ENCODE measurements at places on chromosomes 5 and 9.

DNA sequence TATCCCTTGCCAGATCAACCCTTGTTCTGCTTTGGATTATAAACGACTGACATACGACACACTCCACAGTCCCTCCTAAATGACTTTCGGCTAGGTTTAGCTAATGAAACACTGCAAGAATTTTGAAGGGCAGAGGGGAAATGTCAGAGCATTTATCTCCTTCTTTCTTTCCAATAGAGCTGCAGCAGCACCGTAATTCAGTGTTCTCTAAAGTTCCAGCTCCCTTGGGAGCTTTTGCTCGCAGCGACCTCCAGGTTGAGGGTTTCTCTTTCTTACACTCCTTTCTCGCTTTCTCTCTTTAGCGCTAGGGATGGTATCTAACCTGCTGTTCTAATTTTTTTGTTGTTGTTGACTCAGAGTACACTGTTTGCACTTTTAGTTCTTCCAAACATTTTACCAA, 467.1 kb upstream of the ST8SIA4 start:
- no peak for DNase-seq

DNA sequence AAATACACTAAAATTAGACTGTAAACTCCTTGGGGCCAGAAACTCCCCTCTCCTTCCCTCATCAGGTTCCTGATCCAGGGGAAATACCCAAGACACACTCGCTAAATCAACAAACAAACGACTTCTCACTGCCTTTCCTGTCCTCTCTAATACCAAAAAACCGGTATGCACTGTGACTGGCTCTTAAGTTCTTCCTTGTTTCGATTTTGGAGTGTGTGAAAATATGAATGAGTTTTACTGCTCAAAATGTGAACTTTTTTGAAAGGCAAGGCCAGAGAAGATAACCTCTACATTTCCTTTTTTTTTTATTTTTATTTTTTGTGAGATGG, 81.1 kb upstream of the EPB41L4B start:
- DNase-seq, result no peak

GRCh38 chr9:38200431-38200830, 131.4 kb upstream of the SHB start:
- DNase-seq, result no peak

DNA sequence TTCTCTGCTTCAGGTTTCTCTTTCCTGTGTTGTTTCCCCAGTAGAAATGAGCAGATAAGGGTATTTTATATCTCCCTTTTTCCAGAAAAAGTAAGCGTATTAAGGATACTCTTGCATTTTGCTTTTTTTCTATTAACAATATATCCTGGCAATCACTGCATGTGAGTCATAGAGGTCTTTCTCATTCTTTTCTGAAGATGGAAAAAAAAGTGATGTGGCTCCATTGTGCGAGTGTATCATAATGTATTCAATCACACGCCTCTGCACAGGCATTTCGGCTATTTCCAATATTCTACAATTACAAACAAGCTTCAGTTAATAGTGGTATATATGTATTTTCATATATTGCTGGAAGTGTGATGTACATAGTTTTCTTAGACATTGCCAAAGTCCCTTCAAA, 155.9 kb downstream of the MED27 start:
- no peak for DNase-seq

Data from vagina (tissue), 2 donors.